ENCODE measurements at places on chromosomes 11 and 22.

- no peak for DNase-seq
These were observed 77.6 kb downstream of the PLEKHA7 start for GRCh38 chr11:16936643-16937042.

- DNase-seq = peak; percentile 55
These were observed 61.3 kb upstream of the WNT11 start for GRCh38 chr11:76267556-76267955.

GRCh38 chr11:105137286-105137685 is 2.3 kb downstream of the CARD18 start:
- no peak for DNase-seq

DNA sequence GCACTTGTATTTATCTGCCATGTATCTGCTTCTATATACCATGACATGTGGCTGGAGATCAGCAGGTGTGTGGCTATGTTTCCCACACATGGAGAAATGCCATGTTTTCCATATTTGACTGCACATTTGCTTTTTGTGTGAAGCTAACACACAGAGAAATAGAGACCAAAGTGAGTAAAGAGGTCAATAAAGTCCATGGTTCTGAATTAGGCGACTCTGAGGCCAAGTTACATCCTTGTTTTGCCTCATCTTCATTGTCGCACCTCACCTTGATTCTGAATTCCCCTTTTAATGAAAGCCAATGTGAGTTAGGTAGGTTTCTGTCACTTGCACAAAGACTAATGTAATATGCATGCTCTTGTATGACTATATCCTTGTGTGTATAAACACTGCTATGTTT is 194.1 kb downstream of the INSC start:
- DNase-seq = no peak

DNA sequence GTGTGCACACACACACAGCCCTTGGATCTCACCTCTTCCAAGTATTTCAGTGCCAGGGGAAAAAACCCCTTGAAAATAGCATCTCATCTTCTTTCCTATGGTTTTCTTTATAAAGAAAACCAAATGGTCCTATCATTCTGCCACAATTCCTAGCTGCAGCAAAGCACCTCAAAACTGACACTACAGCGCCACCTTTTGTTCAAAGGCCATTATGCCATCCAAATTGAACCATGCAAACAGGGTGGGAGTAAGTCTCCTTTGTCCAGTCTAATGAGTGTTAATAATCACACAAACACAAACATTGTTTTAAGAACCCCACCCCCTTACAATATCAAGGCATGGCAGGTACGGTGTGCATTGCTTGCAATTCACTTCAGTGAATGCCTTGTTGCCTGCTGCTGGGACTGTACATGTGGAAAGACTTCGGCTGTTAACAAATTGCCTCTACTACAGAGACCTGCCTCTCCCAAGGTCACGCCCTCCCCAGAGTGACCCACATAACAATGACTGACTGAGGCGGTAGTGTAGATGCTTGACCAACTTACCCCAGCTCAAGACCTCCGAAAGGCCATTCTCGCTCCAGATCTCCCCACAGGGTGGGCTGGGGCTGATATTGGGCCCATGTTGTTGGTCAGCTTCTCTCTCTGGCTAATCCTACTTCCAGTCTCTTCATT is 31.7 kb downstream of the FAM181B start:
- DNase-seq = peak; percentile 42

- no peak for DNase-seq
These were observed 167.1 kb upstream of the TTC12 start for GRCh38 chr11:113147249-113147648.

DNA sequence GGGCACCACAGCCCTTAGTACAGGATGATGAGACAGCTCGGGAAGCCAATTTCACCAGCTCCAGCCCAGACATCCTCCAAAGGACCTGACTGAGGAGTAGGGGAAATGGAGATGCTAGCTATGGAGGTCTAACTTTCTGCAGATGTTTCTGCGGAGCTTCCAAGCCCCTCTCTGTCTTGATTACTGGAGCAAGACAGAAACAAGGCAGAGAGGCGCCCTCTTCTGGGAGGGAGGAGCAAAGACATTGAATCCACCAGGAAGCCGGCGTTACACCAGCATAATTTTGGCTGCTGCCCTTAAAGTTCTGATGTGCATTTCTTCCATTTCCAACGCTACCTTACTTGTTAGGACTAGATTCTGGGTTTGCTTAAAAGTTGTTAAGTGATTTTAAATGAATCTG is 107.3 kb upstream of the HSD17B12 start:
- peak; percentile 39 for DNase-seq

DNA sequence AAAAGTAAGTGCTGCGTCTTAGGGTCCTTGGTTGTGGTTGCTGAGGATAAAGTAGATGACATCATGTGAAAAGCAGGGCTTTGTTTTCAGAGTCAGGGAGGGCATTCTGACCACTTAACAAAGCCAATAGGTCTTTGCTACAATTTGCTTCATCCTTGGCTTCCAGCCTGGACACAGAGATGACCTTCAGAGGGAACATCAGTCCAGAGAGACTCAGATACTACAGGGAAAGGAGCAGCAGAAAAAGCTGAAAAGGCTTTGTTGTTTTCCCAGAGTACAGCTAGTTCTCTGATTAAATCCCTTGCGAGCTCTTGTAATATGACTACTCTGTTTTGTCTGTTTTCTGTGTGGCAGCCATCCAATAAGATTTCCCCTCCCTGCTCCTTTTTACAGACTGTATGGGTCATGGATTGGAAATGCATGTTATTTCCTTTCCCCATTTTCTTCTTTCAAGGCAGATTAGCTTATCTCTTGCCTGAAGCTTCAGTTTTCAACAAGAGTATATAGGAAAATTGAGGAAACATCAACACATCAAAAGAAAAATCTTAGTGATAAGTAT is 31.9 kb downstream of the ATG13 start:
- peak; percentile 99 for DNase-seq

Measured in fibroblast of mammary gland (primary cell).